ENCODE measurements at places on chromosomes 11 and 22.

GRCh38 chr11:19953336-19953735 is 206.9 kb downstream of the DBX1 start:
- no peak for DNase-seq

DNA sequence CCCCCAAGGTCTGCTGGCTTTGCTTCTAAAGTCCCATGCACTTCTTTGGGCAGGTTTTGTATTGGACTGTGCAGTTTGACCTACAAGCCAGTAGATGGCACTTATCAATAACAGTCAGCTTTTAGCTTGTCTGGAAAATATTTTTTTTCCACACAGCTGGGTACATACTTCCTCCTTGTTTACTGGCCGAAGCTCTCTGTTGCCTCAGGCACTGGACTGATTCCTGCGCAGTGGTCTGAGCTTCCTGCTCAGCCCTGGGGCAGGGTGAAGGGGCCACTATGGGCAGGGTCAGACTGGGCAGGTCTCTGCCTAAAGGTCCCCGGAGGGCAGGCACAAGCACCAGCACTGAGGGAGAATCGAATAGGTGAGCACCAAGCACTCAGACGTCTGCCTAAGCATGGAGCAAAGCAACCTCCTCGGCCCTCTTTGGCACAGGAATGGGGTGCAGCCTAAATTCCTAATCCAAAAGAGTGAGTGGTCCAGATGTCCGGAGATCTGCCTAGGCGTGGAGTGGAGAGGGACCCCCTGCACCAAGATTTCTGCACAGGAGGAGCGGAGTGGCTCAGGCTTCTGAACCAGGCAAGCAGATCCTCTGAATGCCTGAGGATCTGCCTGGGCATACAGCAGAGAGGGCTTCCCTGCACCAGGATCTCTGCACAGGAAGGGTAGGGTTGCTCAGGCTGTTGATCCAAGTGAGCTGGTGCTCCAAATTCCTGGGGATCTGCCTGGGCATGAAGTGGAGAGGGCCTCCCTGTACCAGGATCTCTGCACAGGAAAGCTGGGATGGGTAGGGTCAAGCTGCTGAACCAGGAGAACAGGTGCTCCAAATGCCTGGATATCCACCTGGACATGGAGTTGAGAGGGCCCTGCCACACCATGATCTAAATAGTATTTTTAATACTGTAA is 105.9 kb upstream of the C11orf58 start:
- DNase-seq, result peak; percentile 51

DNA sequence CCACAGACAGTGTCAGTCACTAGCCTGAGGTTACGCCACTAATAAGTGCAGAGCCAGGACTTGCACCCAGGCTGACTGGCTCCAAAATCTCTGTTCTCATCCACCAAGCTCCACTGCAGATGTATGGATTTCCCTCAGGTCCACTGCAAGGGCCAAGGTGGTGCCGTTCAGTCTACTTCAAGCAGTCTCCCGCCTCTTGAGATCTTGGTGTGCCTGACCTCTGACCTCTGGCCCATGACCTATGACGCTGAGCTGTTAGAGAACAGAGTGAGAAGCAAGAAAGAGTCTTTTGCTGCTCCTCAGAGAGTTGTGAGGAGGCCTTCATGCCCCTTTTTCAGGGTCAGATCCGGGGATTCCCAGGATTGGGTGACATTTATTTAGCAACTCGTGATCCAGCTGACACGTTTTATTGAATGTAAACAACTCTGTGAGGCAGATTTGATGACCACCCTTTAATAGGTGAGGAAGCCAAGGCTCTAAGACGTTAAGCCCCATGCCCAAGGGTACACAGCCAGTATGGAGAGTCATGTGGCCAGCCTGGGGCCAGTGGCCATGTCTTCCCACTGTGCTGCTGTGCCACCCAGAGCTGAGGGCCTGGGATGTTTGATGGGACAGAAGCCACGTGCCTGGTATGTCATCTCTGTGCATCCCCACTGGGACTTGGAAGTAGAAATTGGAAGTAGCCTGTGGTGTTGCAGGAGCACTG is 25.2 kb downstream of the DCPS start:
- DNase-seq, result no peak

DNA sequence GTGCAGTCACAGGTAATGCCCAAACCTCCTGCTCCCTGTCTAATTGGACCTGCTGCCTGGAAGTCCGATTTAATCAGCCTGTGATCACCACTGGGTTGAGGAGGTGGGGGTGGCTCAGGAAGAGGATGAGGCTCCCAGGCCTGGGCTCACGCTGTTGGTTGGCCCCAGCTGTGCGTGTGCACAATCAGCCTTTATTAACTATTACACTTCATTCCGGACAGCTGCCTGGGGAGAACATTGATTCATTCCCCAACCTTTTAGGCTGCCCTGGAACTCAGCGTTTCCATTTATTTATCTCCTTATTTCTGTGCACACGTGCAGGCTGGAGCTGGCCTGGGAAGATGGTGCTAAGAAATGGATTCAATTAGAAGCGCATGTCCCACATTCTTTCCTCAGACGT is 123.4 kb downstream of the DSCAML1 start:
- DNase-seq, result no peak

DNA sequence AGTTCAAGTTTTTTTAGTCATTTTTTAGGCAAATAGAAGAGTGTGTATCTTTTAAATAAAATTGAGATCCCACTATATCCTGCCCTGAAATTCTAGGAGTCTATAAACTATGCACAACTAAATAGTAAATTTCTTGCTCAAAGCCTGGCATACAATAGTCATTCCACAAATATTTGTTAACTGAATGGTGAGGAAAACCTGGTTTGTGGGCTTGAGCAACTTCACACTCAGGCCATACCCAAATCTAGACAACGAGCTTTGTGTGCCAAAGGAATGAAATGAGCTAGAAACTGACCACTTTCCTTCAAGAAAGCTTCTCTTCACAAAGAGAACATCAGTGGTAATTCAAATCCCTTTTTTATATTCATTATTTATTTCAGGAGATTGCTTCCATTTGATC is 39.6 kb upstream of the AMOTL1 start:
- no peak for DNase-seq

GRCh38 chr22:45284705-45285262 is at the start of gene UPK3A:
Gene UPK3A (plus strand): TSS chr22:45284949. CDS start chr22:45285014, 65 bp downstream.
- DNase-seq, result no peak

DNA sequence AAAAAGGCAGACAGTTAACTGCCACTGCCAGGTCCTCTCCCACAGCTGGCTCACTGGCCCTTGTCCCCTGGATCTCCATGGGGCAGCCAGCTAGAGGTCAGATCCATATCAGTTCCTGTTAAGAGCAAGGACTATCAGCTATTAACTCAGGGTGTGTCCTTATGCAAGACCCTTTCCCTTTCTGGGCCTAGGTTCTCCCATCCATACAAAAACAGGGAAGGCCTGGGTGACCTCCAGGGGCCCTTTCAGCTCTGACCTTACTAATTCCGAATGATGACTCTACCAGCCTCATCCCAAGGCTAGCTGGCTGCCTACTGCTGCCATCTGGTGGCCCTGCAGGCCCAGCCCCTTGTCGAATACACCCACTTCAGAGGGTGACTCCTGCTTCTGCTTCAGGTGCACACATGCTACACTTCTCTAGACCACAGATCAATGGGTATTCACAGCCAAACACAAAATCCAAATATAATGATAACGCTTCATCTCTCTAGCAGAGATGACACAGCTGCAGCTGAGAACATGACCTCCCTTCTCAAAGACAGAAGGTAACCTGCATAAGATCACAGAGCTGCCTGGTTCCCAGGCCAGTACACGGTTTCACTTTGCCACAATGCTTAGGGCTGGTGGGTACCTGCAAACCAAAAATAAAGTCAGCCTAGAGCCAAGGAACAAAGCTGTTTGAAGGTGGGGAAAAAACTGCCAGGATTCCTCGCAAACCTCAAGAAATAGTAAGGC is 34.1 kb downstream of the SERGEF start:
- peak; percentile 37 for DNase-seq

DNA sequence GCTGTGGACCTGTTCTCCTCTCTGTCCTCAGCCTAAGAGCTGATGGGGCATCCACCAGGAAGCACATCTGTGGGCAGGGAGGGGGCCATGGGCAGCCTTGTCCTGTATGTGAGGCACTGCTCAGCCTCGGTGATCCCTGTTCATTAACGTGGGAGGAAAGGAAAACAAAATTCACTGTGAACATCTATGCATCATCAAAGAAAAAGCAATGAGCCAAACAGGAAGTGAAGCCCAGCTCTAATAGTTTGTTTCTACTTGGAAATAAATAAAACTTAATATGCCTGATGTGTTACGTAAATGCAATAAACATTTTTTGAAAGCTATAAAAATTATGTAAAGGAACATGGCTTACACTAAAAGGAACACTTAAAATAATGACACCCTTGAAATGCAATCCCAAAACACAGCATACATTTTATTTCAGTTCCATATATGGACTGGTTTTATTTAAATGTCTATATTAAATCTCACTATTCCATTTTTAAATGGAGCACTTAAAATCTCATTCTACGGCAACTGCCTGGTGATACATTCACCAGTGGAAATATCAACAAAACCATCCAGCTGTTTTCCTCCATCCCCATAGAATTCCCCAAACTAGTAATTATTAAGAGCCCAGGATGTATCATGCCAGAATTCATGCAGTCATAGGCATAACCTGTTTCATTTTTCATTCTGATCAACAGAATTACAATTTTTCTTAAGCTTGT is 78.3 kb downstream of the ZNF280B start:
- DNase-seq, result no peak

All from KBM-7 (cell line).